GM23338 (cell line): ENCODE measurements at places on chromosomes 5 and 9. TPM values are rescaled to one million over a fixed set of nuclear protein-coding genes. Genes with fewer than 3 reads are reported as not detected.

DNA sequence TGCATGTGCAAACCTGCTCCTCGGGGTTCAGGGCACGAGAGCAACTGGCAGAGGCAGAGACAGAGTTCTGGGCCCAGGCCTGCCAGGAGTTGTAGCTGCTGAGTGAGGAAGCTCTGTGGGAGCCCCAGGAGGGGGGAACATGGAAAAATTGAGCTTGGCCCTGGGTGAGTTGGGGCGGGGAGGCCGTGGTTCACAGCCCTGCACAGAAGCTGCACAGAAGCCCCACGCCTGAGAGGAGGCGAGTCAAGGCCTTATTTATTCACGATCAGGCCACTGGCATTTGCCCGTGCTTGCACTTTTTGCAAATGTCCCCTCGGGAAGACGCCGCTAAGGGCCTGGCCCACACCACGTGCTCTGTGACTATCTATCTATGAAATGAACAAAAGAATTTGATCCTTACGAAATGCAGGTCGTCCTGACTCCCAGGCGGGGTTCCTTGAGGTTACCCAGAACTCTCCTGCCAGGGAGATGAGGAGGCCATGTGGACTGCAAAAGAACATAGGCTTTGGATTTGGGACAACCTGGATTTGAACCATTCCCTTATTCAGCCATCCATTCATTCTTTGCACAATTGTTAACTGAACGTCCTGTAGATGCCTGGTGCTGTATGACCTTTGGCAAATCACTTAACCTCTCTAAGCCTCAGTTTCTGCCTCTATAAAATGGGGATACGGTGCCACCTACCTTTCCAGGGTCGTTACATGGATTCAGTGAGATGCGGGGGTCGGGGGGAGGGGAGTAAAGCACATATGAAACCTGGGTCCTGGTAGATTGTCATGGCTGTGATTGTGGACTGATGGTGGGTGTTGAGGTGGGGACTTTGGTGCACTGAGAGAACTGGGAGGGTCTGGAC lies 17.9 kb downstream of the COL27A1 start:
- no peak for DNase-seq

DNA sequence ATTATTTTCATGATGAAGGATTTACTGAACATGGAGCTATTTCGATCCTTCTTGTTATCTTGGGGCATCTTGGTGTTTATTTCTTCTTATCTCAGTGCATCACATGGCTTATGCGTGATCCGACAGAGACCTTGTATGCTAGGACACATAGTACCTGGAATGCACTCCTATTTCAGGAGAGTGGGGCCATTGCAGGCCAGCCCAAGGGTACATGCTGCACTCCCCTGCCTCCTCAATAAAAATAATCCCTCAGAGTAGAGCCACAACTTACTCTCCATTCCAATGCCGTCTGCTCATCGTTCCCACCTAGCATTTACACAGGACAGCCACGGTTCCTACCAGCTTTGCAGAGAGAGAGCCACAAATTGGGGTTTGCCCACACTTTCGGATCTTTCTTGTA lies 43.5 kb downstream of the PCSK5 start:
- DNase-seq = no peak

Gene GFRA3
- 0.39 and 1.1 TPM in 2 replicates for total RNA-seq

Gene SPINK6
- total RNA-seq = not detected in 2 replicates

Gene GABBR2
- total RNA-seq = 0.50 and 1.3 TPM in 2 replicates
